ENCODE measurements at places on chromosomes 7 and 10.

- no peak for DNase-seq
These were observed 120.2 kb upstream of the AMPH start for GRCh38 chr7:38751416-38751815.

DNA sequence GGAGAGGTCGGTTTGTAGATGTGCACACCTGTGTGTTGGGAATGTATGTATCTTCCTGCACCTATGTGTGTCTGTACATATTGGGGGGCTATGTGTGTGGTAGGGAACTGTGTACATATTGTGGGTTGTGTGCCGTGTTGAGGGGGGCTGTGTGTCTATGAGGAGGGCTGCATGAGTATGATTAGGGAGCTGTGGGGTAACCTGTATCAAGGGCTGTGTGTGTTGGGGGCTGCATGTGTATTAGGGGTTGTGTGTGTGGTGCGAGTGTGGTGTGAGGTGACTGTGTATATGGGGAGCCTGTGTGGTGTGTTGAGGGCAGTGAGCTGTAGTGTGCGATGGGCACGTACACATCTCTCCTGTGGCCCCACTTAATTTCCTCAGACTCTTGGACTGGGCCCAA lies 22.2 kb upstream of the PAX2 start:
- no peak for DNase-seq

- DNase-seq: no peak
These were observed 12.9 kb downstream of the MYOZ1 start for GRCh38 chr10:73628405-73628804.

GRCh38 chr7:38700116-38700515 lies 68.9 kb upstream of the AMPH start:
- DNase-seq: no peak

GRCh38 chr10:69272624-69273023 lies 5.7 kb upstream of the HK1 start:
- no peak for DNase-seq

GRCh38 chr10:63266391-63267316 lies 133.5 kb downstream of the NRBF2 start:
- no peak for DNase-seq

DNA sequence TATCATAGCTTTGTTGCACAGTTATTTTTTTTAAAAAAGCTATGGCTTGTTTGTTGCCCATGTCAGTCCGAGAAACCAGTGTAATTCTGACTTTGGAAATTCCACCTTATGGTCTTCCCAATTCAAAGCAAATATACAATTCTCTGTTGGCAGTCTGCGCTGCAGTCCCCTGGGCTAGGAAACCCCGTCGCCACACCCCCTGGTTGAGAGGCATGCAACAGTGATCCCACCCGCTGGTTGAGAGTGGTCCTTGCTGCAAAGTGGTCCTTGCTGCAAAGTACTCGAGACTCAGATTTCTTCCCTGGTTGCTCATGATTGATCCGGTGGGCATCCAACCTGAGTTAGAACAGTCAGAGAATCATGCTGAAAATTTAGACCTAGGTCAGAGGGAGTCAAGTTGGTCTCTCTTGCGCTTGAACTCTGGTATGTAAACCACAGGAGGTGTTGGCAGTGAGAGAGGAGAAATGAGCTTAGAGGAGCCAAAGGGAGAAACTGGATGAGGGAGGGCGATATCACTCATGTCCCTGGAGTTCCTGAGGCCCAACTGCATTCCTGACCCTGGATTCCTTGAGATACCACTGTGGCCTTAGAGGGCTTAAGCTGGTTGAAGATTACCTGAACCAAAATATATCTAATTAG lies 45.0 kb upstream of the STK17A start:
- DNase-seq: no peak

GRCh38 chr7:18753972-18754610 lies 258.5 kb downstream of the HDAC9 start:
- DNase-seq: no peak

DNA sequence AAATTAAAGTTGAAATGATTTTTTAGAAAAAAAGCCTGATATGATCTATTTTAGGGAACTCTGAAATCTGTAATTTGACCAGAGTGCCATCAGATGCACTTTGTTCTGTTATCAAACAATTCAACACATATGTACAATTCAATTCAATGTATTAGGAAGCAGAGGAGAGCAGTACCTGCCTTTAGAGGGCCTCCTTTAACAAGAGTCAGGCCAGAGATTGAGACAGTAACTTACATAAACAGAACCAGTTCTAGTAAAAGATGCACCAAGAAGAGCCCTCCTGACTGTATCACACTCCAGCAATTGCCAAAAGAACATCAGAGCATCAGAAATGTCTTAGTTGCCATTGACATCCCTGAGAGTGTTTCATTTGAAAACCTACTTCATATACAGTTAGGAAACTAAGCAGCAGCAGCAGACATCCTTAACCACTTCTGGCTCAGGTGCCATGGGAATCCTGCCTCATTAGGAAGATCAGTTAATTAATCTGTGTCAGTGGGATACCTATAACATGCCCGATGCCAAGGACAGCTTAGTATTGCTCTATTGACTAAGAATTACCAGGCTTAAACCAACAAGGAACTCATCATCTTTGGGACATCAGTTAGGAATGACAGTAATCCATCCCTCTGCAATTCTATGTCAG lies 1222.6 kb upstream of the LRRN3 start:
- no peak for DNase-seq

- no peak for DNase-seq
These were observed 233.5 kb upstream of the KIAA1217 start for GRCh38 chr10:23975431-23975830.

GRCh38 chr7:29569648-29570047 lies 6.0 kb downstream of the PRR15 start:
- DNase-seq: no peak

- DNase-seq: no peak
These were observed 49.2 kb upstream of the NKX6-2 start for GRCh38 chr10:132834891-132835847.

- no peak for DNase-seq
These were observed 62.8 kb downstream of the CFAP46 start for GRCh38 chr10:132879408-132880127.

- DNase-seq: no peak
These were observed 159.8 kb downstream of the PHF14 start for GRCh38 chr7:11133436-11133959.

GRCh38 chr10:101644002-101644401 lies 51.0 kb downstream of the FBXW4 start:
- peak; percentile 12 for DNase-seq
